G401 (cell line): ENCODE measurements at places on chromosomes 3 and 15. TPM values are rescaled to one million over a fixed set of nuclear protein-coding genes. Genes with fewer than 3 reads are reported as not detected.

DNA sequence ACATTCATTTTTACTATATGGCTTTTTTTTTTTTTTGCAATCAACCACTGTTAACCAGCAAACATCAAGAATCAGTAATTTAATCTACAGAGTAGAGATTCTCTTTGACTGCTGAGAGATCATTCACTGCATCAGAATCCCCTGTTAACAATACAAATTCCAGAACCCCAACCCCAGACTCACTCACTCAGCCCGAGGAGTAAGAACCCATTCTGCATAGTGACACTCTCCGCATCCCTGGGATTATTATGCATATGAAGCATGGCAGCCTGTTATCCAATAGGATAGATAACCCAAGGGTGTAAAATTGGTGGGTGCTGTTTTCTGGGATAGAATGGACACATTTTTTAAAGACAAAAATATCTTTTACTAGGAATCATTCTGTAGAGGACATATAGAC is 76.3 kb upstream of the CCDC39 start:
- DNase-seq, result no peak

DNA sequence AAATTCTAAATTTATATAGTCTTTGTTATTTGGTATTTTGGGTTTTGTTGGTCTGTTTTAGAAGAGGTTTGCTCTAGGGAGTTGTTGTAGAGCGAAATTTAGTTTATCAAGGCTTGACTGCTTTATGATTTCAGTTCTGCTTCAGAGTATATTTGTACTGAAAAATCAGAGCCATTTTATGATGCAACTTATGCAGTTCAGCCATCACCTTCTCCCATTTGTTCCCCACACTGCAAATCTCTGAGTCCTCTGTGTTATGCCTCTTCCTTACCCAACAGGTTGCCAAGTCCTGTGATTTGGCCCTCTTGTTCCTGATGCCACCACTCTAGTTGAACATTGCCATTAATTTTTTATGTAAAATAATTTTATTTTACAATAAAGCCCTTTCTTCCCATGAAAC is 140.4 kb downstream of the ZNF609 start:
- no peak for DNase-seq

DNA sequence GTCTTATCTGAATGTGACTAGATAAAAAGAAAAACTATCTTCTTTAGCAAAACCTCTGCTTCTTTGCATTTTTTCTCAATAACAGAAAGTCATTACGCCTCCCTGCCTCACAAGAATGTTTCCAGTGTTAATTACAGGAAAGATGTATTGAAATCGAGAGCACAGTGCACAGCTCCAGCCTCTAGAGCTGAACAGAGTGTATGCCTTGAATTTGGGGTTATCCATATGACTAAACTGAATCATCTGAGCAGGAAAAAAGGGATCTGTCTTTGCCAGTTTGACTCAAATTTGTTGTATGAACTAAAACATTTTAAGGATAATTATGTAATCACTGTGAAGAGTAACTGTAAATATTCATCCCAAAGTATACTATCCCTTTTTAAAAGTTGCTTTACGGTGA is 149.1 kb upstream of the CGNL1 start:
- DNase-seq, result no peak

DNA sequence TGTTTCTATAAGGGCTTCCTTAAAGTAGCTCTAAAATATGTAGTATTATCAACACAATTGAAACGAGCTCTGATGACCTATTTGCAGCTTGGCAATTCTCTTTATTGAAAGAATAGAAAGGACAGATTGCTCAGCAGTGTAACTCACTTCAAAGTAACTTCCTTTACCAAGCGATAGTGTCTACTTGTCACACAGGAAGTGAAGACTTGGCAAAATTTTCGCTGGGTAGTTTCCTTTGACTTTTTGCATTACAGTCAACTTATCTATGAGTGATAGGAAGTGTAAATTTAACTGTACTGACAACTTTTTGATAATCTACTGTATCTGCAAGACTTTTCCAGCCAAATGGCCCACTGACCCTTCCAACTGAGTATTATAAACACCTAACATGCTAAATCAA is 22.8 kb downstream of the SLC9A9 start:
- DNase-seq, result no peak

GRCh38 chr3:33879540-33879939 is 81.1 kb downstream of the PDCD6IP start:
- no peak for DNase-seq

GRCh38 chr3:98326105-98326893 is 27.4 kb upstream of the OR5K4 start:
- DNase-seq, result no peak

Gene CACNA2D3
- total RNA-seq, result not detected in 2 replicates
